ENCODE measurements at places on chromosomes 12 and 14.

DNA sequence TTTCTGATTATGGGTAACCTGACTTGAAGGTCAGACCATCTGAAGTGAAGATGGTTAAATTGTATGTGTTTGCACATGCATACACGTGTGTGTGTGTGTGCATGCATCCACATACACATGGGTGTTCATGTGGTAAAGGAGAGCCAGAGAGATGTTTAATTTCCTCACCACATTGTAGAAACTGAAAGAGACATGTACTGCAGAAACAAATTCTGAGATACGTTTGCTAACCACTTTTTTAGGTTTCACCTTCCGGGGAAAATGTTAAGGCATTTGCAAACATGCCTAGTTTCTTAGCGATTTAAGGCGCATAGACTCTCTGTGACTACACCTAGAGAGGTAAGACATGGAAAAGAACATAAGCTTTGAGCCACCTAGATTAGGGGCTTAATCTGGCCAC, 362.9 kb downstream of the RAD51B start:
- no peak for DNase-seq

- no peak for DNase-seq
Measured at GRCh38 chr12:16612647-16613046, 6.7 kb upstream of the LMO3 start.

GRCh38 chr12:58067610-58068387, 126.4 kb downstream of the ATP23 start:
- DNase-seq = no peak

GRCh38 chr14:71363946-71364925, 457.0 kb downstream of the PCNX1 start:
- no peak for DNase-seq

- DNase-seq = no peak
Measured at GRCh38 chr14:50210074-50210473, 21.3 kb downstream of the SOS2 start.

GRCh38 chr12:66331814-66332213, 29.5 kb downstream of the HELB start:
- no peak for DNase-seq

GRCh38 chr14:51805541-51805940, 54.9 kb upstream of the GNG2 start:
- no peak for DNase-seq

- DNase-seq = no peak
Measured at GRCh38 chr14:95250140-95250769, 69.5 kb downstream of the CLMN start.

- no peak for DNase-seq
Measured at GRCh38 chr12:67237231-67237630, 31.9 kb upstream of the CAND1 start.
